Neural crest cell (in vitro differentiated cells): ENCODE measurements at places on chromosomes 2 and 18. TPM values are rescaled to one million over a fixed set of nuclear protein-coding genes. Genes with fewer than 3 reads are reported as not detected.

GRCh38 chr2:205837663-205838062 lies 155.4 kb downstream of the NRP2 start:
- DNase-seq = no peak

DNA sequence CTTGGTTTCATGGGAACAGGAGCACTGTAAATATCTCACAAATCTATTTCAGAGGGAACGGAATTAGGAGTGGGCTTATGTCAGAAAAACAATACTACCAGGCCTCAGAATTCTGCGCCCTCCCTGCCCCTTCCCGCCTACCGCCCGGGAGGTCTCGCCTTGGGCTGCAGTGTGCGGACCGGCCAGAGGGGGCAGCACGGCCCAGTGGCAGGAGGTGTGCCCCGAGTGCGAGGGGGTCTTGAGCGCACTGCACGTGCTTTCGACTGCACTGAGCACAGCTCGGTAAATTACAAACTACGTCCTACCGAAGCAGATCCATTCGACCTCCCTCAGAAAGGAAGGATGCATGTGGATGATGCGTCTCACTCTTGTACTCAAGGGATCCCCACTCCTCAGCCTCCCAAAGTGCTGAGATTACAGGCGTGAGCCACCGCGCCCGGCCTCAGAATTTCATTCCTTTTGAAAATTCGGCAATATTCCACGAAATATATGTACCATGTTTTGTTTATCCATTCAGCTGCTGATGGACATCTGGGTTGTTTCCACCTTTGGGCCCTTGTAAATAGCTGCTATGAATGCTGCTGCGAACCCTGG lies 297.0 kb downstream of the BCL2 start:
- DNase-seq = peak; percentile 36

Gene TRIM43
- not detected in 2 replicates for total RNA-seq

Gene ZNF512
- 58.2 and 63.3 TPM in 2 replicates for total RNA-seq

Gene DAW1
- total RNA-seq = not detected in 2 replicates

DNA sequence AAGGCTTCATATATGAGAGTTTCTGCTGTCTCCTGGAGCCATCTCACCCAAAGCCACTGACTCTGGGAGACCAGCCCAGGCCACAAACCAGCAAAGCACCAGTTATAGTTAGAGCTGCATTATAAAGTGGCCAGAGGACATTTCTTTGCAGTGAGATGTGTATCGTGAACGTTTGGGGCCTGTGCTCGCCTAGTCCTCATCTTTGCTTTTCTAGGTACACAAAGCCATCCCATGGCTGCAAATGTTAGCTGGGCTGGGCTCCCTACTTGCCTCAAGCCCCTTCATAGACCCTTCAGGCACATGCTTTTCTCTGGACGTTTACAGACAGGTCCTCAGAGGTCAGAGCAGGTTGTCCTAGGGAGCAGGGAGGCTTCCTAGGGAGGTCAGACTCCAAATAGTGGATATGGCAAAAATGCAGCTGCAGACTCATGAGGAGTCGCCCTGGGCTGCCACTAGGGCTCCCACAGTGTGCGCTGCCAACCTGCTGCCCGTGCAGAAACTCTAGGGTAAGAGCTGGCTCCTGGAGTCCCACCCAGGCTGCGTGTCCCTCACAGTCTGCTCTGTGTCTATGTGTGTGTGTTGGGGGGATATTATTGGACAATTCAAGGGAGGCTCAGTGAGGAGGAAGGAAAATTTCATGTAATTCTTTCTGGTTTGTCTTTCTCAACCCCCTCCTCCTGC lies 141.0 kb downstream of the RPIA start:
- DNase-seq = no peak

DNA sequence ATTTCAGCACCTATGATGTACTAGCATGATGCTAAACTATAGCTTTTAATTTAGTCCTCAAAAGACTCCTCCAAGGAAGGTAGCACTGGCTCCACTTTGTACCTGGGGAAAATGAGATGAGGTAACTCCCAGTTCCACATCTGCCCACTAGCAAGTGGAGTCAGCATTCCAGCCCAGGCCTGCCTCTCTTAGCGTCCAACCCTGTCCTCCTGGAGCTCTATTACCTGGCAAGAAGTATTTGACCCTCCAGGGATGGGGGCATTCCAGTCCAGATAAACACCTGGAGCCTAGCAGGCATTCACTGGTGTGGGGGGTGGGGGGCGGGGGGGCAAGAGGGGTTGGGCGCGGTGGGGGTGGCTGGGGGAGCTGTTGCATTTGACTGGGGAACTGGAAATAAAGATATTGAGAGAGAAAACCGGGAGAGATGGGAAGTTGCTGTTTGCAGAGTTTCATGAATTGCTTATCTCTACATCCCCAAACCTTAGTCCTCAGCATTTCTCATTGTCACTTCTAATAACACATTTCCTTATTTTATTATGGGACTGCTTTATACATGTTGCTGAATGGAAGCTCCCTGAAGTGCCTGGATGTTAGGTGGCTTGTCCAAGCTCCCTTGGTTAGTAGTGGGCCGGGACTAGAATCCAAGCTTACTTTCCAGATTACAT lies 22.0 kb upstream of the FZD5 start:
- DNase-seq = no peak

Gene GPBAR1
- 0.14 TPM in 1 of 2 replicates, not detected in the other for total RNA-seq

DNA sequence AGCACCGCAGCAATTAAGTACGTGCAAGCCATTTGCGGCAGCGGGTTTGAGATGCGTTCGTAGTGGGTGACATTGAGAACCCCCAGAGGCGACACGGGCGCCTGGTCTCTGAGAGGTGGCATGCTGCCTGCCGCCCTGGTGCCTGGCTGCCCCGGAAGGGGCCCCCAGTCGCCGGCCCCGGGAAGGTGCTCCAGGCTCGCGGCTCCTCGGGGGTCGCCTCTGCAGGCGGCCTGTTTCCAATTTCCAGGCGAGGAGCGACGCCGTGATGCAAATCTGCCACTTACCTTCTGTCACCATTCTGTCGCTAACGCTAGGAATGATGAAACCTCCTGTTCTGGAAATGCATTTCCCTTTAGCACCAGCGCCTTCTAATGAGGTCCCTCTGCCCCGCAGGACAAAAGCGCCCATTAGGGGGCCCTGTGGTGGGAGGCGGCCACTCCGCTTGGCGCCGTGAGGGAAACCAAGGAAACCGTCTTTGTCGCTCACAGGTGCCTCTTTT lies 13.0 kb downstream of the KIF5C start:
- DNase-seq = no peak

- no peak for DNase-seq
Measured at GRCh38 chr2:54667726-54668650, 55.5 kb upstream of the EML6 start.

- DNase-seq = no peak
Measured at GRCh38 chr2:211816754-211817153, 721.8 kb downstream of the ERBB4 start.

- no peak for DNase-seq
Measured at GRCh38 chr18:51009072-51009471, 20.9 kb upstream of the SMAD4 start.

GRCh38 chr2:231920795-231921194 lies 5.4 kb downstream of the NPPC start:
- no peak for DNase-seq

DNA sequence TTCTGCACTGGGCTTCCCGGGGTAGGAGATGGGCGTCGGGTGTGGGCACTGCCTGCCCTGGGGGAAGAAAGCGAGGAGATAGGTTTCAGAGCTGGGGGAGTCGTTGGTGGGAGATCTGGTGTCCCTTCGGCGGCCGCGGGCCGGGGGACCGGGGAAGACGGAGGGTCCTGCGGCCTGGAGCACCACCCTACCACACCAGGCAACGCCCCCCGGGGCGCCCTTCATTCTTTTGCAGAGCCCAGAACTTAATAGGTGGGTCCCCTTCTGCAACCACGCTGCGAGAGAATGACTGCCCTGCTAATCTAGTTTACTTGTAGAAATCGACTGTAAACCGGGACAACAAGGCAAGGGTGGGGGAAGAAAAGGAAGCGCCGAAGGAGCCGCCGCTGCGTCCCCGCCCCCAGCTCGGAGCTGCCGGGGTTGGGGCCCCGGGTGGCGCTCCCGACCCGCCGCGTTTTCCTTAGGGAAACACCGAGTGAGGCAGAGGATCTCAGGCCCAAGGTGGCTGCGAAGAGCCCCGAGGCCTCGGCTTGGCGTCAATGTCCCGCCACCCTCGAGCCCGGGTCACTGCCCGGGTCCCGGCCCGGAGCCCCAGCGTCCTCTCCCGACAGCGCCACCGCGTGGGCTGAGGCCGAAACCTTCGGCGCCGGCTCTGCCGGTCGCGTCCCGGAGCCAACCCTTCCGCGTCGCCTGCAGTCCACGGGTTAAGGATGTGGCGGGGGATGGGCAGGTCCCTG lies 5.4 kb upstream of the SATB2 start:
- DNase-seq = peak; percentile 86

- no peak for DNase-seq
Measured at GRCh38 chr2:113676623-113677266, 49.7 kb downstream of the RABL2A start.

Gene FOXI3
- total RNA-seq = 0.12 TPM in 1 of 2 replicates, not detected in the other

DNA sequence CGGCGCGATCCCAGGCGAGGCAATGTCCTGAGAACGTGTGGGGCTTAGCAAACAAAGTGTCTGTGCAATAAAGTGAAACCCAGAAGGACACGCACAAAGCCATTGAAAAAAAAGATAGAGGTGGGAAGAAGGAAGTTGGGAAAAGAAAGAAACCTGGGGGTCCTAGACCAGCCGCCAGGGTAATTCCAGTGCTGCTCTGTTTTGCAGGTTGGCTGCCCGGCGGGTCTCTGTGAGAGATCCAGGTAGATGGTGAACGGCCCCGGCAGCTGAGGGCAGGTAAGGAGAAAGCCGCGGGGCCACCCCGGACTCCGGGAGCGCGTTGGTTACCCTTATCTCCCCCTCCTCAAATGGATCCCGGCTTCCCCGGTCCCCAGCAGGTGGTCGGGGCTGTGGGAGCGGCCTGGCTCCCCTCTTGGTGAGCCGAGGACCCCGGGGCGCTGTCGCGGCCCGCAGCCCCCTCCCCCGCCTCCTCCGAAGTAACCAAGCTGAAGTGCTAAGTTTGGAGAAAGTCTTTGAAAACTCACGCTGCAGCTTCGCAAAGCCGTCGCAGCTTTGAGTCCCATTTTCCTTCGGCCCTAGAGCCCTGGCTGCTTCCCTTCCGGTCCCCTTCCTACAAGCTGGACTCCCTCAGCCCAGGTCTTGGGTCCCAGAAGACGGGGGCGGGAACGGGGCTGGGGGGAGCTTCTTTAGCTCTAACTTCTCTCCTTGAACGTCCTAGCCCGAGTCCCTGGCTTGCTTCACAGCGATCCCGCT lies 588 bp downstream of the OTX1 start:
- DNase-seq = no peak

Gene CCDC74B
- total RNA-seq = 12.6 and 13.9 TPM in 2 replicates

DNA sequence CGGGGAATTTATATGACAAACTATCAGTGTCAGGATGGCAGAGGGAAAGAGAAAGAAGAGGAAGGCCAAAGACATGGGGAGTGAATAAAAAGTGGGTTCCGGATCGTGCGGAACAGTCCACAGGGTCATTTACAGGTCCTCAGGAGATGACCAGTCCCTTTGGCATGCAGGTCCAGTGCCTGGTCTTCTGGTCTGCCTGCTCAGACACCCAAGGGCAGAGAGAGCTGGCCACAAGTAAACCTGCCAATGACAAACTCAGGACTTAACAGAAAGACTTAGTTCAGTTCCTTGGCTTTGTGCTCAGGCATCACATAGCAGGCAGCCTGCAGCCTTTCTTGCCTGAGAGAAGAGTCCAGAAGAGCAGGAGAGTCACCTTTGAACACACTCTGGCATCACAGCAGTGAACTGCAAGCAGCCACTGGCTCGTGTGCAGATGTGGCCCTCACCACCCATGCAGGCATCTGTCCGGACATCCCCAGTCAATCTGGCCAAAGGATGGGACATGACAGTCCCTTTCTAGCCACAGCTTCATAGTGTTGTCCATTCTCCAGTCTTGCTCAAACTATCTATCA lies 14.0 kb downstream of the TMEM127 start:
- peak; percentile 31 for DNase-seq

- DNase-seq = no peak
Measured at GRCh38 chr2:146665800-146666199, 1179.0 kb upstream of the ACVR2A start.

Gene ATF2
- total RNA-seq = 77.8 and 78.8 TPM in 2 replicates

DNA sequence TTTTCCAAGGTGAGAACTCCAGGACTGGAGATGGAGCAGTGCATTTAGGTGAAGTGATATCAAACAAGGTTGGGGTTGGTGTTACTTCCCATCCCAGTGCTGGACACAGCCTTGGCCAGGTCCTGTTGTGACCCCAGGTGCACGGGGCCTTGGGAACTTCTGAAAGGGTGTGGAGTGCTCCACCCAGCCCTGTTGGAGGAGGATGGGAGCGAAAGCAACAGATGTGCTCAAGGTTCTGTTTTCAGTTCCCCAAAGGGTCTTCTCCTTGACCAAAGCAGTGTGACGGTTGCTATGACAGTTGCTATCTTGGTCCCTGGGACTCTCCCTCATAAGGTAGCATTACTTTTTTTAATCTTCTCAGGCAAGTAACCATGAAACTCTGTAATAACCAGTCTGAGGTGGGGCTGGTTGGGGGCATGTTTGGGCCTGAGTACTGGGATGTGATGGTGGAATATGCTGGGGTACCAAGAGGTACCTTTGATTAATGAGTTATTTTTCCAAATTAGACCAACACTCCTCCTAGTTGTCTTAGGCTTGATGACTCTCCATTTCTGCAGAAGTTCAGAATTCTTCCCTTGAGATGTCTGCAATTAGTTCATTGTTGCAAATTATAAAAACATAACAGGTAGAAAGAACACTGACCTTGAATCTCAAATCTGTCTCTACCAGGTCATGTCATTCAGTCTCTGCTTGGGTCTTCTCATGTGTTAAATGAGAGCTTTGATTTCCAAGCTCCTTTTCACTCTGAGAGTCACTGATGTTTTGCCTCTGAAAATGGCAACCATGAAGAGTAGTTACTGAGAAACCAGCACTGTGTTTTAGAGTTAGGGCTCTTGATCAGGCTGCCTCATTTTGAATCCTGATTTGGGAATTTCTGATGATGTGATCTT lies 154.5 kb downstream of the RPIA start:
- DNase-seq = no peak

DNA sequence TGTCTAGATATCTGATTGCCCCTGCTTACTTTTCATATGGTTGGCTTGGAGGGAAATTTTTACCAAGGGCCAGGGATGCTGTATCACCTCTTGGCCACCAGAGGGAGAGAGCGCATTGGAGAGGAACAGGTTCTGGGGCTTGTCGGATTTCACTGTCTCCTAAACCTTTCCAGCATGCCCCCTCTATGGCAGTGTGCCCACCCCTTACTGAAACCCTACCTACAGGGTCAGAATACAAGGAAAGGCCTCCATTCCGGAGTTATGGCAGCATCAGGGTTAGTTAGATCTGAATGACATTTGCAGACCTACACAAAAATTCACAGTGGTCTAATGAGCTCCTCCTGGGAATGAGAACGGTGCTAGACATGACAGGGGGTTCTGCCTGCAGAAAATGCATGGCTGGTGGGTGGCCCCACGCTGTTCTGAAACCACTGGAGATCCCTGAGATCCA lies 5.8 kb downstream of the SLC14A2 start:
- DNase-seq = peak; percentile 49
